Amniotic epithelial cell (primary cell): ENCODE measurements at places on chromosomes 12 and 14.

GRCh38 chr12:117470804-117471203 lies 109.4 kb upstream of the NOS1 start:
- no peak for DNase-seq

- no peak for DNase-seq
Observed at GRCh38 chr12:122964439-122965257, 1.6 kb downstream of the ABCB9 start.

DNA sequence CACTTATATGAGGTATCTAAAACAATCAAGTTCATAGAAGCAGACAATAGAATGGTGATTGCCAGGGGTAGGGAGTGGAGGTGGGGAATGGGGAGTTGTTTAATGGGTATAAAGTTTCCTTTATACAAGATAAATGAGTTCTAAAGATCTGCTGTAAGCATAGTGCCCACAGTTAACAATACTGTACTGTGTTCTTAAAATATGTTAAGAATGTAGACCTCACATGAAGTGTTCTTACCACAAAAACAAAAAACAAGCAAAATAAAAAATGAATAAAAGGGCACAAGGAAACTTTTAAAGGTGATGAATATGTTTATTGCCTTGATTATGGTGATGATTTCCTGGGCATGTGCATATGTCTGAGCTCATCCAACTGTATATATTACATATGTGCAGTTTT lies 211.8 kb downstream of the MSRB3 start:
- peak; percentile 68 for DNase-seq

DNA sequence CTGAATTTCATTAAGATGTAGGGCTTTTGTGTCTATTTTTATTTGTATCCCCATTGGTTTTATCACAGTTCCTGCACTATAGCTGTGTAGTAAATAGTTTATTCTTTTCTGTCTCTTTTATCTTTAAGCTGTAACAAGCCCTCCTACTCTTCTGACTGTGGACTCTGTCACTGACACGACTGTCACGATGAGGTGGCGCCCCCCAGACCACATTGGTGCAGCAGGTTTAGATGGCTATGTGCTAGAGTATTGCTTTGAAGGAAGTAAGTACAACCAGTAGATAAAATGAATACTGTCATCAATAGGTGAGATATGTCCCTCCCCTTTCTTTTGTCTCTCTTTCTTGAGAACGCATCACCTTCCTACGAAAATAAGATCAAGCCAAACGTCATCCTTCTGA lies 34.1 kb upstream of the CHPT1 start:
- no peak for DNase-seq

DNA sequence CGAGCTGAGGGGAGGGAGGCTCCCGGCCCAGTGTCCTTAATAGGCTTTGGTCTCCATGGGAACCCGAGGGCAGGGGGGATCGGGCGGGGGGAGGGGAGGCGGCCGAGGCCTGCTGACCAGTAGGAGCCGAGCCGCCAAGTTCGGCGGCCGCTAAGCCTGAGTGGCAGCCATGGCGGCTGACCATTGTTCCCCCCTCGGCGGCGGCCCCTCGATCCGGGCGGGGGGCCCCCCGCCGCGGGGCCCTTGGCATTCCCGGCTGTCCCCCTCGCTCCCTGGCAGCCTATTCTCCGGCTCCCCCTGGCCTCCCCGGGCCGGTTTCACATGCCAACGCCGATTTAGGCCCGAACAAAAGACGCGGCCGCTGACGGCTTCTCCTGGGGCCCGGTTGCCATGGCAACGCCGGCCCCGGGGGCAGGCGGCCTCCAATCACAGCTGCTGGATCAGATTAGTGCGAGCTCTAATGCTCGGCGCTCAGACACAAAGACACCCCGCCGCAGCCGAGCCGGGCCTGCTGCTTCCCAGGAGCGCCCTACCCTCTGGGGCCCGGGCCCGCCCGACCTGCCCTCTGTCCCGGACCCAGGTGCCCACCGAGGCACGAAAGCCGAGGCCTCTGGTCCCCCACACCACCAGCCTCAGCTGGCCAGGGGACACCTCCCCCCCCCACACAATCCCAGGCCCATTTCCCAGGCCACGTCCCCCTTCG lies 7.3 kb downstream of the MSI1 start:
- peak; percentile 67 for DNase-seq
